ENCODE measurements at places on chromosomes 4 and X. TPM values are rescaled to one million over a fixed set of nuclear protein-coding genes. Genes with fewer than 3 reads are reported as not detected.

The CXCL3 gene
- polyA plus RNA-seq: 4.4 TPM

The TCEAL5 gene
- polyA plus RNA-seq: 0.31 TPM

The ARHGAP36 gene
- polyA plus RNA-seq: not detected

The TCEAL6 gene
- polyA plus RNA-seq: not detected

The GPR50 gene
- not detected for polyA plus RNA-seq

The TRAM1L1 gene
- polyA plus RNA-seq: 1.0 TPM

The SSX2 gene
- polyA plus RNA-seq: not detected

All from adipose tissue (tissue), 3 donors.